HT-29 (cell line): ENCODE measurements at places on chromosomes 6 and 20. TPM values are rescaled to one million over a fixed set of nuclear protein-coding genes. Genes with fewer than 3 reads are reported as not detected.

Gene PHACTR3
- 0.18 and 0.26 TPM in 2 replicates for total RNA-seq

Gene BPI
- total RNA-seq = not detected in 2 replicates

Gene SMOC2
- total RNA-seq = not detected in 2 replicates

Gene LTB
- 0.13 TPM in 1 of 2 replicates, not detected in the other for total RNA-seq

Gene POM121L2
- total RNA-seq = not detected in 2 replicates

Gene RAET1L
- 1.2 and 1.5 TPM in 2 replicates for total RNA-seq

Gene HLA-DRB1
- total RNA-seq = not detected in 2 replicates

Gene NOX3
- not detected in 2 replicates for total RNA-seq

Gene NHLRC1
- 1.6 and 4.0 TPM in 2 replicates for total RNA-seq

Gene RREB1
- 21.6 and 23.9 TPM in 2 replicates for total RNA-seq

Gene ZNF391
- 0.03 and 0.33 TPM in 2 replicates for total RNA-seq

Gene SLC12A5
- total RNA-seq = not detected in 2 replicates

Gene PABPC1L
- total RNA-seq = 53.4 and 54.6 TPM in 2 replicates

Gene FARS2
- 20.0 and 30.5 TPM in 2 replicates for total RNA-seq

Gene EZR
- 277 and 282 TPM in 2 replicates for total RNA-seq

Gene C6orf163
- total RNA-seq = not detected in 2 replicates

Gene PAX1
- not detected in 2 replicates for total RNA-seq

Gene CALHM6
- not detected in 2 replicates for total RNA-seq

Gene MMP24
- total RNA-seq = 5.7 and 6.3 TPM in 2 replicates

Gene TMX4
- 9.4 and 10.1 TPM in 2 replicates for total RNA-seq

Gene NEDD9
- 35.4 and 36.4 TPM in 2 replicates for total RNA-seq

Gene ACTL10
- total RNA-seq = 16.5 and 18.5 TPM in 2 replicates

Gene DDX27
- total RNA-seq = 75.5 and 85.9 TPM in 2 replicates

Gene IL17A
- total RNA-seq = not detected in 2 replicates

Gene MRPS10
- total RNA-seq = 24.2 and 24.7 TPM in 2 replicates

Gene PRL
- total RNA-seq = not detected in 2 replicates

Gene APOM
- total RNA-seq = 1.8 and 4.2 TPM in 2 replicates

Gene SLPI
- total RNA-seq = 9.1 and 13.5 TPM in 2 replicates

Gene OR2J2
- total RNA-seq = not detected in 2 replicates

Gene SMPD2
- total RNA-seq = 50.3 and 50.4 TPM in 2 replicates

Gene LY86
- total RNA-seq = not detected in 2 replicates

Gene IL17F
- not detected in 2 replicates for total RNA-seq

Gene SPATS1
- total RNA-seq = not detected in 2 replicates

Gene CEBPB
- 177 and 178 TPM in 2 replicates for total RNA-seq

Gene SNAI1
- 1.5 and 2.6 TPM in 2 replicates for total RNA-seq

Gene SIGLEC1
- not detected in 2 replicates for total RNA-seq

Gene TFAP2C
- 0.16 TPM in 1 of 2 replicates, not detected in the other for total RNA-seq

Gene FAM184A
- not detected in 2 replicates for total RNA-seq

Gene CD93
- total RNA-seq = not detected in 2 replicates

Gene SLC17A1
- not detected in 2 replicates for total RNA-seq

Gene BTBD3
- total RNA-seq = 20.3 and 26.7 TPM in 2 replicates

Gene CST2
- not detected in 2 replicates for total RNA-seq

Gene MAS1
- not detected in 2 replicates for total RNA-seq

Gene PNLDC1
- total RNA-seq = not detected in 2 replicates

Gene CHRNA4
- not detected in 2 replicates for total RNA-seq

Gene FGD2
- total RNA-seq = 0.31 and 0.53 TPM in 2 replicates

Gene HLA-DQB2
- not detected in 2 replicates for total RNA-seq

Gene HSPA1A
- 379 and 403 TPM in 2 replicates for total RNA-seq

Gene NMBR
- not detected in 2 replicates for total RNA-seq
